ENCODE measurements at places on chromosomes 2 and 18.

DNA sequence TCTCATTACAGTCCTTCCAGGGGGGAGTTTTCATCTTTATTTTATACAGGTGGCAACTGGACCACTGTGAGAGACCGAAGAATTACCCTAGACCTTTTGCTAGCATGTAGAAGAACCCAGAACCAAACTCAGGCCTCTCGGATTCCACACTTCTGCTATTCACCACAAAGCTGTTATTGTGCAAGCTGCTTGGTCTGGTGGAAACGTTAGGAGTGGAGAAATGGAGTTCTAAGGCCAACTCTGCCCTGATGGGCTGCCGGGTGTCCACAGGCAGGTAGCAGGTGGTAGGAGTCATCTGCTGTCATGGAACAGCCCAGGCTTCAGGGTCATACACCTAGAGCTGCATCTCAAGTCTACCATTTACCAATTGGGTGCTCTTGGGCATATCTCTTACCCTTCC is 218.8 kb downstream of the BCL11A start:
- DNase-seq = peak; percentile 58

DNA sequence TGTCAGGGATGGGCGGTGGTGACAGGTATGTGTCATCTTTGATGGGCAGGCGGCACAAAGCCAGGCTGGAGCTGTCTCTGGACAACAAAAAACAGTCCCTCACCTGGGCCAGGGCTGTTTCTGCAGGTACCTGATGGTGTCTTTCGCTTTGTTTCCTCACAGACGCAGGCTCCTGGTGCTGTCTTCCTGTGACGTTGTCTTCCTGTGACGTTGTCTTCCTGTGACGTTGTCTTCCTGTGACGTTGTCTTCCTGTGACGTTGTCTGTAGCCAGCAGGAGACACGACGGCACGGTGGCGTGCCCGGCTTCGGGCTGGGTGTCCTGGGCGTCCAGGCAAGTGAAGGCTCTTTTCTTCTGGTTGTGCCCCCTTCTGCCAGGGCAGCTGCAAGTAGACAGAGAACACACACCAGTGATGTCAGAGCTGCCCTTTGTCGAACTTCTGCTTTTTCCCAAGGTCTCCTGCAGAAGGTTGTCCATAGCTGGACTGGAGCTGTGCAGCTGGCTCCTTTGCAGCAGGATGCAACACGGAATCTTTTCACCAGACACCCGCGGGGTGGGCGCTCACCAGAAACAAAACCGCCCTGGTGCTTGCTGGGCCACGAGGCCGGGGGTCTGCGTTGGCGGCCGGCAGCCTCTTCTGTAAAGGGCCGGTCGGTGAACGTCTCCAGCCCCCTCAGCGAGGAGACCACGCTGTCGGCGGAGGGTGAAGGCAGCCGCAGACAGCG is 21.1 kb downstream of the GPR35 start:
- DNase-seq = peak; percentile 13

GRCh38 chr2:152301131-152301530 is 33.8 kb upstream of the FMNL2 start:
- DNase-seq = no peak

DNA sequence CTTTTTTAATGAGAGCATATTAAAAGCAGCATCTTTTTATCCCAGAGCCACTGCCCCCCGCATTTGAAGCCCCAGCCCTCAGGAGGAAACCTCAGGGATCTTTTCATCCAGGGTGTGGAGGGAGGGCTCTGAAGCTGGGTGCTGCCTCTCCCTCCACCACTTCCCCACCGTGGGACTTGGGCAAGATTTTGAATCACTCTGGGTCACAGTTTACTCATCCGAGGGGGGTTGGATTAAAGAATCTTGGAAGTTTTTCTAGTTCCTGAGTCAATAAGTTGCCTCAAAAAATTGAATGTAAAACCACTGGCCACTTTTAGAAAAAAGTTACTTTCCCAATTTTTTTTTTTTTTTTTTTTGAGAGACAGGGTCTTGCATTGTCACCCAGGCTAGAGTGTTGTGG is 62.0 kb upstream of the ANKRD44 start:
- peak; percentile 49 for DNase-seq
